ENCODE measurements at places on chromosomes 12 and 14.

DNA sequence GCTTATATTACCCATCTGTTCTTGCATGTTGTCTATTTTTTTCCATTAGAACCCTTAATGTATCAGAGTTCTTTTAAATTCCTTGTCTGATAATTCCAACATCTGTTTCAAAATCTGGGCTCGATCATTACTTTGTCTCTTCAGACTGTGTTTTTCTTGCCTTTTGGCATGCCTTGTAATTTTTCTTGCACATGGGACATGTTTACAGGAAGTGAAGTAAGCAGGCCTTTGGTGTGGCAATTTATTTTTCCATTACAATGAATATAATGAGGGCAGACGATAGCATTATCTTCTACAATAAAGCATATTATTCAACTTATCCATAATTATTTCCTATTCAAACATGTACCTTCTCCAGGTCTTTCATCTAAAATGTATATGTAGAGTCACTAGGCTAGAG, 48.3 kb downstream of the STXBP6 start:
- no peak for DNase-seq

DNA sequence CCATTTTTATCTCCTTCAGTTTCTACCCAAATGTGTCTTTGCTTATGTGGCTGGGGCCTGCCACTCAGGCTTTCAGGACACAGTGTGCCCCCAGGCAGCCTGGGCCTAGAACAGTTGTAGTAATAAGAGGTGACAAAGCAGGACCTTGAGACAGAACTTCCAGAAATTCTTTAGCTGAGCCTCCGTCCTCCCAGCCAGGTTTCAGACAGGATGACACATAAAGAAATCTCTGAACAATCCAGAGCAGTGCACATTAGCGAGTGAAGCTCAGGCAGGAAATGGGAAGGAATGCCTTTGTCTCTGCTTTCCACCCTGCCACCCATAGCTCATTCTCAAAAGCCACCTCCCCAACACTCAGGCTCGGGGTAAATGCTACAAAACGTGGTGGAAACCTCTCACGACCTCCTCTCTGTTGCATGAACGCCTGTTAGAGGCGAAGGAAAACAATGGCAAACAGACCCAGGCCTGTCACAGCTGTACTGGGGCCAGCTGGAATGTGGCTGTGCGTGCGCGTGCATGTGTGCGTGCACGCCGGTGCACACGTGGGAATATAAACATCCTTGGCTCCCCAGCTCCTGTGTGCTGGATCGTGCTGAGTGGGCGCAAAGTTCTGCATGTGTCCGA, 286.7 kb downstream of the ZFP36L1 start:
- DNase-seq = no peak

- no peak for DNase-seq
Measured at GRCh38 chr12:27898022-27898421, 74.5 kb downstream of the PTHLH start.

DNA sequence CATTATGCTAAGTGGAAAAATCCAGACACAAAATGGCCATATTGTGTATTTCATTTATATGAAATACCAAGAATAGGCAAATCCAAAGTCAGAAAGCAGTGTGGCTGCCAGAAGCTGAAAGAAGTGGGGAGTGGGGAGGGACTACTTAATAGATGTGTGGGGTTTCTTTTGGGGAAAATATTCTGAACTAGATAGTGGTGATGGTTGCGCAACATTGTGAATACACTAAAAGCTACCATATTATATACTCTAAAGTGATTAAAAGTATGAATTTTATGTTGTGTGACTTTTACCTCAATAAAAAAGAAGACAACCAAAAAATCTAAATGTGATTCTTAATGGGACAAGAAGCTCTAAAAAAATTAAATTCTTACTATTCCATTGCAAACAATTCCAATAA, 272.6 kb downstream of the DAD1 start:
- DNase-seq = no peak

GRCh38 chr14:74065746-74066575, 18.3 kb downstream of the ALDH6A1 start:
- DNase-seq = no peak

DNA sequence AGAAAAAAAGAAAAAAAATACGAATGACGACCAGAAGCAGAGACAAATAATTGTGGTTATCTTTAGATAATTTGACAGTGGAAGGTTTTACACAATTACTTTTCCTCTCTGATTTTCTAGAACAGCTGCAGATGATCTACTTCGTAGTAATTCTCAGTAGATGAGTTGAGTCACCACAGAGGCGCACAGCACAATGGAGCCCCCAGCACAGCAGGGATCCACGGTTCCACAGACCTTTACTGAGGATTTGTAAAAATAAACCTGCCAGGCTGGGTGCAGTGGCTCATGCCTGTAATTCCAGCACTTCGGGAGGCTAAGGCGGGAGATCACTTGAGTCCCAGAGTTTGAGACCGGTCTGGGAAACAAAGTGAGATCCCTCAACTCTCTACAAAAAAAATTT, 29.3 kb downstream of the AMN start:
- DNase-seq = no peak

DNA sequence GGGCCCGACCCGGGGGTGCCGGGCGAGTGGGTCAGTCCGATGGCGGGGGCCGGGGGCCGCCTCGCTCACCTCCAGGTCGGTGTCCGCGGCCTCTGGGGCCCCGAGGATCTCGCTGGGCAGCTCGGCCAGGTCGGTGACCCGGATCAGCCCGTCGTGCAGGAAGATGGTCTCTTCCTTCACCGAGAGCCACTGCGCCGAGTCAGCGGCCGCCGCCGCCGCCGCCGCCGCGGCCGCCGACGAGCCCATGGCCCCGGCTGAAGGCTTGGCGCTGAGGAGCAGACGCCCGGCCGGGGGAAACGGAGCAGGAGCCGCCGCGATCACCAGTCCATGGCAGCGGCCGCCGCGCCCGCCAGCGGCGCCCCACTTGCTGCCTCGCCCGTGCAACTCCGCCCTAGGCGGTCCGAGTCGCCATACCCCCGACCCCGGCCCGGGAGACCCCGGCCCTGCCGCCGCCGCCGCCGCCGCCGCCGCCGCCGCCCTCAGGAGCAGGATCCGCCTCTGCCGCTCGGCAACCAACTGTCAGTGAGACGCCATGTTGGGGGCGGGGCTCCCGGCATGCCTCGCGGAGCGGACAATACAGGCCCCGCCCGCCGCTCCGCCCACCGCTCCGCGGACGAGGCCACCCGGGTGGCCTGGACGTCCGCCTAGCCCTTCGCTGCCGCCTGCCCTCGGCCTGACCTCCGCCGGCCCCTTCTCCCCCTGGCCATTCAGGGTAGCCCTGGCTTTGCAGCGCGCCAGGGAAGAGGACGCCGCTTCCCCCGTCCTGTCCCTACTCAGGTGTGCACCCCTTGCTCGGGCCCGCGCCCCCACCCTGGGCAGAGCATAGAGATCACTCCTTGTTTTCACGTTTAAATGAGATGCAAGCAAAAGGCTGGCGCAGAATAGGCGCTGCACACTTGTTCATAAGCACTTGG, at the start of gene HECTD4:
TSS of gene HECTD4 (minus strand) at position 549 of the 914 bp plus-strand sequence. CDS start at position 246, 303 bp downstream.
- peak; percentile 91 for DNase-seq

DNA sequence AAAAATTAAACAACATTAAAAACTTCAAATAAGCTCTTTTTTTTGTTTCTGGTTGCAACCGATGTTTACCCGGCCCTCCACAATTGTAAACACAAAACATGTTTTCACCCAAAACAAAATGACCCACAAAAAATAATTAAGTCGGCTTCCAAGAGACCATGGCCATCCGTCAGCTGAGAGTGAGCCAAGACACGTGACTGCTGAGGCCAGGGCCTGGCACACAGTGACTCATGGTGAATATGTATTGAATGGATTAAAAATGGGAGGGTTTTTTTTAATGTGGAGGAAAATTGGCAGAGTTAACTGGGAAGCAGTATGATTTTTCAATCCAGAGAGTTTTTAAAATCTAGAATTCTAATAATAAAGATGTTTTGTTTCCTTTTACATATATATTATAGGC, 13.8 kb upstream of the CPNE8 start:
- DNase-seq = no peak

GRCh38 chr12:101243074-101243473, 33.0 kb upstream of the SLC5A8 start:
- DNase-seq = no peak

GRCh38 chr12:115305275-115305674, 621.3 kb upstream of the TBX3 start:
- DNase-seq = no peak

DNA sequence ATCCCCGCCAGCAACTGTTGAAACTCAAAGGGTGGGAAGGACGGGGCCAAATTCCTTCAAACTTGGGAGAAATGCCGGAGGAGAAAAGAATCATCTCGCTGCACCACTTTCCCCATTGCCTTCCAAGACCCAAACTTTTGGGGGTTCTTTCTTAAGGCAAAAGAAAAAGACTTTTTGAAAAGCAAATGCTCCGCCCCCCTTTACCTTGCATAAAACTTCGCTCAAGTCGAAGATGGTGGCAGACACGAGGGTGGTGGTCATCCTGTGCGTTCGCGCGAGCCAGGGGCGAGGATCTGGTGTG, 239 bp downstream of the ZFP36L1 start:
- DNase-seq = no peak

GRCh38 chr12:24630446-24630845, 318.5 kb downstream of the BCAT1 start:
- DNase-seq = no peak

- no peak for DNase-seq
Measured at GRCh38 chr12:64700532-64700931, 58.7 kb downstream of the GNS start.

- no peak for DNase-seq
Measured at GRCh38 chr14:29897181-29897580, 30.5 kb downstream of the PRKD1 start.

DNA sequence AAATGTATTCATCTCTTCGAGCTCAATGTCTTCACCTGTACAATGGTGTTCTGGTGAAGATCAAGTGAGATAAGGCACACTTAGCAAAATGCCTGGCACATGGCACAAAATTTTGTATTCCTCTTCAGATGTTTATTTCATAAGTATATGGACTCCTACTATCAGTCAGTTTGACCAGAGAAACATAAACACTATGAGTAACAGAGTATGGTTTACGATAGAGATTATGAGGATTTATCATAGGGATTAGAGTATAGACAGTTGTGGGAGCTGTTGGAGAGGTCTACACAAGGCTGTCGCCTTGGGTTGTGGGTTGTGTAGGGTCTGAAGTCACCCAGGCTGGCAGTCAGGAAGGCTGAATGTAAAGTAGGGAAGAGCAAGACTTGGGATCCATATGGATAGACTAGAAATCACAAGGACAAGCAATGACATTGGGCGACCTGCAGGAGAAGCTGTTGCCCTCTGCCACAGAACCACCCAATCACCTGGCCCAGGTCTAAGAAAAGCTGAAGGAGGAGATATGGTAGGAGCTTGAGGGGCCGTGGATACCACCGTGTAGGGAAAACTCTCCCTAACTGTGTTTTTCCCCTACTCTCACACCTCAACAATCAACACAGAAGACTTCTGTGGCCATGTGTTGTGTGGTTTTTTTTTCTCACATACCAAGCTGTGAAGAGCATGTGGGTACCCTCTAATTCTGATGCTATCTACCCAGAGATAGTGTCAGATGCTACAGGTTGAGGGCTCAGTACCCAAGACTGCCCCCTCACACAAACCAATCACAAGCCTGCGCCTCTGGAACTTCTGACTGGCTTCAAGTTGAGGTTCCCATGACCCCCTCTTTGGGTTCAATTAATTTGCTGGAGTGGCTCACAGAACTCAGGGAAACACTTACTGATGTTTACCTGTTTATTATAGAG, 27.2 kb upstream of the RESF1 start:
- DNase-seq = no peak

DNA sequence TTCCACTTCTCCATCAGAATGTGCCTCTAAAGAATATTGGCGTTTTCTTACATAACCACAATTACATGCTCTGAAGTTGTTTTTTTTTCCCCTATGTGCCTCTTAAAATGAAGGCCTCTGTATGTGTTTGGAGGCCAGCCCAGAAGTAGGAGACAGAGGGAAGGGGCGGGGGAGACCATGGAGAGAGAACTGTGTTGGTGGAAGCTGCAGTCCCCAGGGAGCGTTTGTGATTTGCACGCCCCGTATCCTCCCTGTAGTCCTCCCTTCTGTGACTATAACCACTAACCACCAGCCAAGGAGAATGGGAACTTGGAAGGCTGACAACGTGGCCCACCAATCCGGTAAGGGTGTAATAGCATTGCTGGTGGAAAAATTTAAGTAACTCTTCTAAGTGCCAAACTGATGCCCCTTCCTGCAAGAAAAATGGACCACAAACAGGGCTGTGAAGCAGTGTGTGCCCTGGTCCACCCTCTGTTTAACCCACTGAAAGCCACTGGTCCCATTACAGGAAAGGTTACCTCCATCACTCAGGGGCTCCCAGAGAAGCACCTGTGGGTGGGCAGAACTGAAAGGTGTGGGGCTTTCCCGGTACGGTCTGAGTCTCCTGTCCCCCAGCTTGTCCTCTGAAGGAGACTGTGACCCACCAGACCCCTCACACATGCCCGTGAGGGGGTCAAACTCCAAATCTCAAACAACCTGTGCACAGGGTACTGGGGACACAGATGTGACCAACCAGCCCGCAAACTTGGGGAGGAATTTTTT, 36.8 kb downstream of the CCDC88C start:
- DNase-seq = no peak

DNA sequence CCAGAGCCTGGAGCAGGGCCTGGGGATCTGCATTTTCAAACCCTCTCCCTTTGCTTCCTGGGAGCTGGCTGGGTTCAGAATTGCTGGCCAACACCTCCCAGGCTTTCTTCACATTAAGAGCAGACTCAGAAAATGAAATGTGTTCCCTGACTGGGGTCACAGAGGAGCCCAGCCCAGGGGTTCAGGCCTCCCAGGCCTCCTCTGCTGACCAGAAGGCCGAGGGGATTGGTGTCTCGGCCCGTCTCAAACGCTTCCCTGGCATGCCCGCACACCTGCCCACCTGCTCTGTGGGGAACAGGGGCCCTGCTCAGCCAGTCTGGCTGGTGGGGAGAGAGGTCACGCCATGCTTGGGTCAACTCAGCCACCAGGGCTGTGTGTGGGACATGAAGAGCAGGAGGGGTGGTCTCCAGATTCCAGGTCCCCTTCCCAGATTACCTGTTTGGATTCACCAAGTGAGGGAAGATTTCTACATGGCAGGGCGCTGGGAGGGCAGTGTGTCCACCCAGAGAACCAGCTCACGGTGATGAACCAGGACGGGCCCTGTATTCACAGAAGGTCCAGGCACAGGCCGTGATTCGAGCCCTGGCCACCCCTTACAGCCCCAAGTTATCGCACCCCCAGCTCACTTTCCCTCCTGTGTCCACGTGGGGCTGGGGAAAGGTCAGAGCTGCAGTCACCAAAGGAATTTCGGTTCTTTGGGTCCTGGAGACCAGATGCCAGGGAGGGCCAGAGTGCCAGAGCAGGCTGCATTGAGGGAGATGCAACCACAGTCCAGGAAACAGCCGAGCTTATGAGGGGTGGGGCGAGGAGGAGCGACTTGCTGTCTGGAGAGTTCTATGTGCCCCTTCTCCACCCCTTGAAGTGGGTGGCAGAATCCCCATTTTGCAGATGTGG, 55.2 kb upstream of the RIN3 start:
- no peak for DNase-seq

GRCh38 chr14:23153851-23154796, 29.3 kb downstream of the SLC7A8 start:
- DNase-seq = no peak

- DNase-seq = no peak
Measured at GRCh38 chr14:100393362-100393761, 70.2 kb downstream of the SLC25A47 start.

- DNase-seq = peak; percentile 45
Measured at GRCh38 chr12:107092669-107093416, 506 bp downstream of the CRY1 start.
